ENCODE measurements at places on chromosomes 1 and 21.
A peak's percentile ranks its signal among the peaks of the same experiment; 100 is the strongest.

DNA sequence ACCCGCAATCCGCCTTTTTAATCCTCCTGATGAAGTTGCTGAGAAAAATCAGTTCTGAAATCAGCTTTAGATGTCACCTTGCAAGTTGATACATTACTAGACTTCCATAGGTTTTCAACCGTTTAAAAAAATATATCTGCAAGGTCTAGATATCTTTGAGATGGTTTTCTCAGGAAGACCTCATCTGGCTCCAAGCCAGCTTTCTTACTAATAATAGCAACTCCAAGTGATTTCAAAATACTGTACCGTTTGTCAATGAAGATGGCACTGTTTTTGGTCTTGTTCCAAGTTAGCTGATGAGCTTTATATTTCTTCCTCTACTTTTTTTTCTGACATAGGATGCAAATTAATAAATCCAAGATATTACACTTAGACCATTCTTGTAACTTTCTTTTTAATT lies 40.3 kb downstream of the LRRC8C start:
- DNase-seq: no peak

DNA sequence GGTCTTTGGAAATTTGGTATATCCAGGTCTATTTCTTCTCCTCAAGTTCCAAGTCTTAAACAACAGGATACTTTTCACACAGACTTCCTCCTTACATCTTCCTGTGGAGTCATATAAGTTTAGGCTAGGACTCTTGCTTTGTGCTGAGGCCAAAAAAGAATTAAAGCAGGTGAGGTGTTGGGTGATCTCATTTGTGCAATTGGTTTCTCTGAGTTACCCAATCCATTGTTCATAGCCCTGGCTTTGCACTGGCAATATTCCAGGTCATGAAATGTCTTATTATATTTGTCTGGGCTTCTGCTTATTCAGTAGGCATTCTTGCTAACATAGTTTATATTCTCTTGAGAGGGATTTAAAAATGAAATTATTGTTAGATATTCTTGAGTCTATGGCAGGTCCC lies 14.1 kb upstream of the KIAA0040 start:
- DNase-seq: no peak

DNA sequence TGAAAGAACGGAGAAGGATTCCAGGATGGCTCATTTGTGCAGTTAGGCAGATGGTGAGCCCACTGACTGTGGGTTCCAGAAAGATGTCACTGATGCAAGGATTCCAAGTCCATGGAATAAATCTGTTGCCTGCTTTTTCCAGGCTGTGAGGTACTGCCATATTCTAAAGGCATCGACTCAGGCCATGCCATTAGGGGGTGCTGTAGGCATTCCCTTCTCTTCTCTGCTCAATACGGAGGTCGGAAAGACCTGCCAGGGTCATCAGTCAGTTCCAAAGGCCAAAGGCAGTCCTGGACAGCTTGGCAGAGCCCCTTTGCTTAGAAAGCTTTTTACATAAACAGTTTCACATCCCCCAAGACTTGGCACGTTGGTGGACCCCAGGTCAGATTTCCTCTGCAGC lies 31.7 kb upstream of the TMEM125 start:
- peak; percentile 64 for DNase-seq

- no peak for DNase-seq
Observed at GRCh38 chr1:83822208-83822607, 176.7 kb downstream of the TTLL7 start.

DNA sequence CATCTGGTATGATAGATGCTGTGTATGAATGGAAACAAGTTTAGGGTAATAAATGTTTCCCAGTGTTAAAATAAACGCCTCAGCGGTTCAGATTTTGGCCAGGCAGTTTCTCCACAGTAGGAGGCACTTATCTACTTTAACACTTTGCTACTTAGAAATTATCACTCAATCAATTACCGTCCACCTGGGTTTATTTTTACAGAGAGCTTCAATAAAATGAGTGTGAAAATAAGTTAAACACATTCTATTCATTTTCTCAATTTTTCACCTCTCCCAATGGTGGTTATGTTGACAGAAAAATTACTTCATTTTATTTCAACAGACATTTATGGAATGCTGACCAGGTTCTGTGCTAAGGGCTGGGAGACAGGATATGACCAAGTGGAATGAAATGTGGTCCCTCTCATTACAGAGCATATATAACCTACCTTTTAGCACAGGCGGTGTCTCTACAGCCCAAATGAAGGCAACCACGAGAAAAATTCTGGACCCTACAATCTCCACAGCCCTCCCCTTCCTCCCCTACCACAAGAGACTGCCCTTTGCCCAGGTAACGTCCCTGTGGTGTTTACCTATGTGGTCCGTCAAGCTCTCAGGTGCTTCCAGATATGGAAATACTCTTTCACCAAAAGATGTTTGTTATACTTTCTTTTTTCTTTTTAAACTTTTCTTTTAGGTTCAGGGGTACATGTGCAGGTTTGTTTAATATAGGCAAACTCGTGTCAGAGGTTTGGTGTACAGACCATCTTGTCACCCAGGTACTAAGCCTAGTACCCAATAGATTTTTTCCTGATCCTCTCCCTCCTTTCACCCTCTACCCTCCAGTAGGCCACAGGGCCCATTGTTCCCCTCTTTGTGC lies 105.5 kb downstream of the HLCS start:
- DNase-seq: peak; percentile 79

- no peak for DNase-seq
Observed at GRCh38 chr1:174072581-174072980, 50.4 kb upstream of the RC3H1 start.
